Cardiac muscle cell (in vitro differentiated cells and primary cell): ENCODE measurements at places on chromosomes 11 and 22. TPM values are rescaled to one million over a fixed set of nuclear protein-coding genes. Genes with fewer than 3 reads are reported as not detected.

UBQLNL gene
- polyA plus RNA-seq: 2.1 and 2.4 TPM in 2 replicates

OR52A1 gene
- polyA plus RNA-seq: not detected in 2 replicates

OR56A4 gene
- polyA plus RNA-seq: not detected in 2 replicates

PYGM gene
- 244 and 260 TPM in 2 replicates for polyA plus RNA-seq

RBM4 gene
- polyA plus RNA-seq: 206 and 241 TPM in 2 replicates

SCGB2A2 gene
- polyA plus RNA-seq: not detected in 2 replicates

POLR3H gene
- 24.7 and 30.9 TPM in 2 replicates for polyA plus RNA-seq

FOLH1 gene
- not detected in 2 replicates for polyA plus RNA-seq

KDELR3 gene
- polyA plus RNA-seq: 21.8 and 26.5 TPM in 2 replicates
